ENCODE measurements at places on chromosomes 7 and 10. TPM values are rescaled to one million over a fixed set of nuclear protein-coding genes. Genes with fewer than 3 reads are reported as not detected.

Gene SKIDA1
- total RNA-seq, result 0.58 TPM

Gene OPN1SW
- not detected for total RNA-seq

Gene TET1
- total RNA-seq, result 4.1 TPM

Gene DAGLB
- 37.2 TPM for total RNA-seq

Gene SUN3
- total RNA-seq, result not detected

Gene HYAL4
- not detected for total RNA-seq

Gene CCDC186
- total RNA-seq, result 25.7 TPM

Gene CALML5
- not detected for total RNA-seq

Gene ABCB1
- total RNA-seq, result 35.0 TPM

Gene PNLIPRP3
- total RNA-seq, result not detected

Gene KDM7A
- total RNA-seq, result 20.5 TPM

Gene SPDYE5
- total RNA-seq, result 0.14 TPM

Gene GSTO2
- total RNA-seq, result 1.4 TPM

DNA sequence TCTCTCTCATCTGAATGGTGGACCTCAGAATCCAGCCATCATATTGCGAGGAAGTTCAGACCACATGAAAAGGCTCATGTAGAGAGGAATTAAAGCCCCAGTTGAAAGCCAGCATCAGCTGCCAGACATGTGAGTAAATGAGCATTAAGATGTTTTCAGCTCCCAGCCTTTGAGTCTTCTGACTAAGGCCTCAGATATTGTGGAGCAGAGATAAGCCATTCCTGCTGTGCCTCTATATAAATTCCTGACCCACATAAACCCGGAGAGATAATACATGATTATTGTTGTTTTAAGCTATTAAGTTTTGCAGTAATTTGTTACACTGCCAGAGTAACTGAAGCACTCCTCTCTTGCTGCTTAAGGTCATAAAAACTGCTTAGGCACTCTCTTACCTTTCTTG, 14.6 kb downstream of the FAM149B1 start:
- DNase-seq, result no peak

DNA sequence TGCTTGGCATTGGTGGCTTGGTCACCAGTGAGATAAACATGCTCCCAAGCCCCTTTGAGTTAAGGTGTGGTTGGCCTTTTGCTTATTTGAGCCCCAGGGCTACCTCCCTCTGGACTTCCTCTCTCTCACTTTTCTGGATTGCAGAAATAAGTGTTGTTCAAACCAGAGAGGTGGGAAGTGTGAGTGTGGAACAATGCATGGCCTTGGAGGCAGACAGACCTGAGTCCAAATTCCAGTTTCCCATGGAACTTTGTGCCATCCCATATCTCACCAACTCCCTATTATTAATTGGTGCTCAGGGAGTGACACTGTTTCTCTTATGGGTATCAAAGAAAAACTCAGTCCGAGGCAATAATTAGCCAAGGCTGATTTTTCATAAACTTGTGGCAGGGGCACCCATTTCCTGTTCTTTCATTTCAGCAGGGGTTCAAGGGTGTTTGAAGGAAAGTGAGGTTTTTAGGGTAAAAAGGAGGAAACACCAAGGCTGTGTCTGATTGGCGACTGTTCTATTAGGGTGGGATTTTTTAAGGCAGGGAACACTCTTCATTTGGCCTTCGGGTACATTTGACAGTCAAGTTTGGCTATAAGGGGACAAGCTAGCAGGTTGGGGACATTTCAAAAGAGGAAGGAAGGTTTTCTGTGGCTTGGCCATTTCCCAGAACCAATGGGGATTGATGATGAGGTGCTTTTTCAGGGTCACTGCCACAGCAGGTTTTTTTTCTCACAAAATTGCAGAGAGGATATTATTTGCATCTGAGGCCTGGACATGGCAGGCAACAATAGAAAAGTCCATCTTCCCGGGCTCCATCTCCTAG, 148.8 kb upstream of the NPY start:
- DNase-seq, result no peak

DNA sequence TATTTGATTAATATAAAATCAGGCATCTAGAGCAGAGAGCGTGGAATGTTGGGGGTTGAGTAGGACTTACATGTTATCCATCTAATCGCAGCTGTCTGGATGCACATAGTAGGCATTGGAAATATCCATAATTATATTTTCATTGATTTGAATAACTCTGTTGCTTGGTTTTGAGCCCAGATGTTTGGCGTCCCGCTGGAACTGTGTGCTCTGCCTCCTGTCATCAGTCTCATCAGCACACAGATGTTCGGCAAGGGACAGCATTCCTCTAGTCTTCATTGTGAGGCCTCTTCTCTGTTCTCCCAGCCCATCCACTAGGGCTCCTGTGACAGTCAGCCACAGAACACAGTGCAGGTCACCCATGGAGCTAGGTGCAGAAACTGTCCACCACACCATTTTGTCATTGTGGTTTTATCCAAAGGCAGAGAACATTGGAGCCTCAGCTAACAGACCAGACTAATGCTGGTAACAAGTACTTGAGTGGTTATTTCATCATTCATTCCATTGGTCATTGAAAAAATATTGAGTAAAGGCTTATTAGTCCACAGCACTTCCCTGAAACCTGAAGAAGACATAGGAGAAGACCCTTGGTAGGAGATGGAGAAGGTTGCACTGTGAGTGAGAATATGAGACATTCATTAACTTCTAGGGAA, 927.4 kb downstream of the LRMDA start:
- DNase-seq, result no peak

- no peak for DNase-seq
Measured at GRCh38 chr10:64574371-64574770, 1053.2 kb downstream of the REEP3 start.

- DNase-seq, result no peak
Measured at GRCh38 chr7:152035817-152036216, 10.3 kb downstream of the GALNT11 start.

- no peak for DNase-seq
Measured at GRCh38 chr10:14244147-14244546, 86.6 kb downstream of the FRMD4A start.

DNA sequence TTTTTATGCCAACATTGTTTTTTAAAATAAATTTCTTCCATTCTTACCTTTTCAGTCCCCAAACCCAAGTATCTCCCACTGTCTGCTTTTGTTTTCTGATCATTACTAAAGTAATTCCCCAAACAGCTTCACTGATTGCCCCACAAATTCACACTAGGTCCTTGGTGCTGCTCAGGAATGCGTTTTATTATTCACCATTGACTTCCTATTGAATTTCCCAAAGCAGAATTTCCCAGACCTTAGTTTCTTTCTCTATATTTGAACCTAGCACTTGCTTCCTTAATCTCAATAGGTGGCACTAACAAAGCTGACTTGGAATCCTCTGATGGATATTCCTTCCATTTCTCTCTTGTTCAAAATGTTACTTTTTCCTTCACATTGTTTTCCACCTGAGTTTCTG, 52.2 kb downstream of the FZD1 start:
- no peak for DNase-seq

GRCh38 chr10:122558452-122558851, 2.1 kb upstream of the DMBT1 start:
- DNase-seq, result peak; percentile 47

- no peak for DNase-seq
Measured at GRCh38 chr10:126455766-126456405, 67.6 kb upstream of the ADAM12 start.

- no peak for DNase-seq
Measured at GRCh38 chr7:111424768-111425167, 137.5 kb downstream of the IMMP2L start.

DNA sequence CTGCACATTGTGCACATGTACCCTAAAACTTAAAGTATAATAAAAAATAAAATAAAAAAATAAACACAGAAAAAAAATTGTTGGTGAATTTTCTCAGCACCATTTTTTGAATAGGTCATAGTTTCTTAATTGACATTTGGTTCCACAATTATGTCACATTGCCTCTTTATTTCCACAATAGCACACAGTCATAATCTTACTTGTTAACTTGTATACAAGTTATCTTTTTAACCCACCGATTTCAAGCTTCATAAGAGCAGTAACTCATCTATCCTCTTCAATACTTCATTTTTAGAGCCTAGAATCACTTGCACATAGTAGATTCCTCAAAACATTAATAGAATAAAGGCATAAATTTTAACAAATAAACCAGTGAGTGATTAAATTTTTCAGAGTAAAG, 1425.1 kb upstream of the LRRTM3 start:
- no peak for DNase-seq

DNA sequence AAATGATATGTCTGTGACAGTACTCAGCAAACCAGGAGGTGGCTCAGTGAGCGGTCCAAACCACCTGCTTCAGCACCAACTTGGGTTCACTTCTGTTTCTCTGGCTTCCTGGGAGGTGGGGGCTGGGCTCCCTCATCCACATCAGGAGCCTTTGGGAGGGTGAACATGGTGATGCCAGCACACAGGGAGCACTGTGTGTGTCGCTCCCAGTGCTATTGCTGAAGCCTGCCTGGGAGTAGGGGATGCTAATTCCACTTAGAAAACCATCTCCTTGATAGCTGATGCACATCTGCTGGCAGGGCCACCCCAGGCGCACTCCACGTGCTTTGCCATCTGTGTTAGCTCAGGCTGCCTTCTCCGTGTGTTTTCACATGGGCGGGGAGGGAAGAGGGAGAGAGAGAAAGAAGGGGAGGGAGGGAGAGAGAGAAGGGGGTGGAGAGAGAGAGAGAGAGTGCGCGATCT, 58.0 kb downstream of the RAMP3 start:
- no peak for DNase-seq

- no peak for DNase-seq
Measured at GRCh38 chr10:474946-475345, 214.5 kb downstream of the DIP2C start.

- no peak for DNase-seq
Measured at GRCh38 chr10:69056129-69056528, 31.8 kb upstream of the SRGN start.

- no peak for DNase-seq
Measured at GRCh38 chr10:126857178-126857806, 47.9 kb upstream of the DOCK1 start.

GRCh38 chr7:38425509-38425908, 152.1 kb upstream of the TARP start:
- no peak for DNase-seq

DNA sequence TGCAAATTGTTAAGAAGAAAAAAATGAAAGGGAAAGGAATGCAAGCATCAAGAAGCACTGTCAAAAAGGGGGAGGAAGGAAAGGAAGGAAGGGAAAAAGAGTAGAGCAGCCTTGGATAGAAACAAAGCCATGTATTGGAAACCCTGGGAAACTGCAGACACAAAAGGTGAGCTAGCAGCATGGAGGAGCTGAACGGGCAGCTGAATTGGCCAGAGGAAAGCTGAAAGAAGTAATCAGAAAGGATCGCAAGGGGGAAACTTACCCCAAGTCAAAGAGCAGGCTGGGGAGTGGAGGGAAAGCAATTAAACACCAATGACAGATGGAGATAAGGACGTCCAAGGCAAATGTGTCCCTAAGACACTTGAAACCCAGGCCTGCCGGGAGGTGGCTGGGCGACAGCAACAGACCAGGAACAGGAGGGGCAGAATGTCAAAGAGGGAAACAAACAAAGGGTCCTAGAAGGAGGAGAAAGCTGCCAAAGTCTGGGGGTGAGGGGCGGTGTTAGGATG, 93.8 kb upstream of the SVIL start:
- no peak for DNase-seq

GRCh38 chr7:108002726-108003598, at the start of gene LAMB1:
LAMB1 (minus strand) TSS chr7:108003161; CDS start chr7:108002885, 276 bp downstream.
- peak; percentile 40 for DNase-seq

DNA sequence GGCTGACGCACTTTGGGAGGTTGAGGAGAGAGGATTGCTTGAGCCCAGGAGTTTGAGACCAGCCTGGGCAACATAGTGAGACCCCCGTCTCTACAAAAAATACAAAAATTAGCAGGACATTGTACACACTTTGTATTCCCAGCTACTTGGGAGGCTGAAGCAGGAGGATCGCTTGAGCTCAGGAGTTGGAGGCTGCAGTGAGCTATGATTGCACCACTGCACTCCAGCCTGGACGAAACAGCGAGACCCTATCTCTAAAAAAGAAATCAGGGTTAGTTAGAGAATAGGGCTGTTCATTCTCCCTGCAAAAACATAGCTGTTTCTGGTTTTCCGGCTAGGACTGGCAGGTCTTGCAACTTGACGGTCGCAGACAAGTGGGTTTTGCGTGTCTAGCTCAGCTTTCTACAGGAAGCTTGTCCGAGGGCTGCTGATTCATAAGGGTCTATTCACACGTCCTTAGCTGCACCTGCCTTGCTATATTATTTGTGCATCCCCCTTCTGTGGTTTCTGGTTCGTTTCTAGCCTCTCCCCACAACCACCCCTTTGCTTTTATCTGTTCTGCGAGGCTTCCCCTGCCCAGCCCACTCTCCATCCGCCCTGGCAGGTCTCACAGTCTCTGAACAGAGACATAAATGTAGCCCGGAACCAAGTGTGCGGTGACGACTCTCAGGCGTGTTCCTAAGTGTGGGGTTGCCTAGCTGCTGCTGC, 10.7 kb downstream of the AMZ1 start:
- DNase-seq, result peak; percentile 76

GRCh38 chr7:30276203-30276900, 8.0 kb upstream of the ZNRF2 start:
- DNase-seq, result no peak

DNA sequence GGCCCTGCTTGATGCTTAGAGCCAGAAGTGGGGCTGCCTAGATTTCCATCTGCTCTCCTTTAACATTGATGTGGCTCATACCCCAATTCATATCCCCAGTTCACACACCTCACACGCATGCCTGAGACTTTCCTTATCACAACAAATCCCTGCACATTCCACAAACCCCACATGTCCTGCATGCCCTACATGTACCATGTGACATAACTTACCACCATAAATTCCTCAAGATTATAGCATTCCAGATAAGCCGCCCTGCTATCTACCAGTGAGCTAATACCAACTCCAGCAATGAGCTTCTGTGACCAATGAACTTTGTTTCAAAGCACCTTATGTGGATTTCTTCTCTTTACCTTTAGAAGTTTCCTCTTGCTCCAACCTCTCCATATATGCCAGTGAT, 104.7 kb upstream of the RAB11FIP2 start:
- no peak for DNase-seq

DNA sequence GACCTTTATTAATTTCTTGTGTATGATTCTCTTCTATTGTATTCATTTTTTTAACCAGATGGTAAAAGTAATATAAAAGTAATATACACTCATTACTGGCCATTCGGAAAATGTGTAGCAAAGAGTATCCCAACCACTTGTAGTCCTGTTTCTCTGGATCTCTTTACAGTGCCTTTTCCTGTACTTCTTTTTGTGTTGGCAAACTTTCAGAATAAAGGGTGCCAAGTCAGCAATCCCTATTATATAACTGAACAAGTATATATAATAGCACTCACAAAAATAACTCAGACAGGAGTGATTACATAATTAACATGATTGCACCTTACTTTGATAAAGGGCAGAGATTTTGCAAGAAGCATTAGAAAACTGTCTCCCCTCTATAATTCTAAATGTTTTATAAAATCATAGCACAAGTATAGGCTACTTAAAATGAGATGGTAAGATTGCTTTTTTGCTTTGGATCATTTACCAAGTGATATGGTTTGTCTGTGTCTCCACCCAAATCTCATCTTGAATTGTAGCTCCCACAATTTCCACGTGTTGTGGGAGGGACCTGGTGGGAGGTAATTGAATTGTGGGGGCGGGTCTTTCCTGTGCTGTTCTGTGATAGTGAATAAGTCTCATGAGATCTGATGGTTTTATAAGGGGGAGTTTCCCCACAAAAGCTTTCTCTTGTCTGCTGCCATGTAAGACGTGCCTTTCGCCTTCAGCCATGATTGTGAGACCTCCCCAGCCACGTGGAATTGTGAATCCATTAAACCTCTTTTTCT, 41.5 kb upstream of the EPC1 start:
- DNase-seq, result no peak

- DNase-seq, result no peak
Measured at GRCh38 chr10:18545621-18546305, 105.6 kb downstream of the NSUN6 start.

GRCh38 chr10:17181751-17182150, 19.7 kb downstream of the TRDMT1 start:
- DNase-seq, result no peak
